ENCODE measurements at places on chromosomes 6 and 20.

GRCh38 chr6:34485321-34486060 is 19.6 kb downstream of the PACSIN1 start:
- no peak for DNase-seq

- DNase-seq = no peak
These were observed 106.8 kb upstream of the DOK5 start for GRCh38 chr20:54368570-54368969.

DNA sequence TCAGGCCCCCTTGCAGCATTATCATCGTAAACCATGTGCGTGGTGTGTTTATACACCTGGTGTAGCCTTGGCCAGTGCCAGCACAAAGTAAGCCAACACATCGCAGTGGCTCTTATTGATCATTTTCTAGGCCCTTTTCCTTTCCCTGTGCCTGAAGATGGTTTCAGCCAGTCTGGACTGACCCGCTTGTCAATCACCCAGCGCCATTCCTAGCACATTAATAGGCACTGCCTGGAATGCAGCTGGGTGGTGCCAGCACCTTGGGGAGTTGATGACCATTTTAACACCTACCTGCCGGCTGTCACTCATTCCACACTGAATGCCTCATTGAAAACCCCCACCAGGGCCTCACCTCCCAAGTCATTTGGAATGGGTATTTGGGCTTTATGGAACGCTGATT is 4.9 kb upstream of the UQCC2 start:
- no peak for DNase-seq

- no peak for DNase-seq
These were observed 95.5 kb downstream of the F13A1 start for GRCh38 chr6:6224933-6225486.

DNA sequence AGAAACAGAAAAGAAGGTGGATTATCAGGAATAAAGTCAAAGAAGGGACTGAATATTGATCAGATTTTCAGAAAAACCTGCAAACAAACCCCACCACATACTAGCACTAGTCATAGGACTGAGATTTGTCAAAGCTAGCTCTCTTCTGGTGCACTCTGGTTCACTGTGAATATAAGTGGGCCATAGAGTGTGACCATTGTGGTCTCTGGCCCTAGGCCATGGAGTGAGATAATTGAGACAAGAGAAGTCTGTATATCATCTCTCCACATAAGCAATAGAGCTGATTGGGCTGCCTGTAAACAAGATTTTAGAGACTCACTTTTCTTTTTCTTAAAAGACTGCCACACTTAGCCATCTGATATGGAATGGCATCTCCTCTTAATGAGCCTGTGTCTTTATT is 247.2 kb downstream of the LAMA2 start:
- DNase-seq = no peak

- DNase-seq = no peak
These were observed 109.0 kb upstream of the RIN2 start for GRCh38 chr20:19649041-19649440.

DNA sequence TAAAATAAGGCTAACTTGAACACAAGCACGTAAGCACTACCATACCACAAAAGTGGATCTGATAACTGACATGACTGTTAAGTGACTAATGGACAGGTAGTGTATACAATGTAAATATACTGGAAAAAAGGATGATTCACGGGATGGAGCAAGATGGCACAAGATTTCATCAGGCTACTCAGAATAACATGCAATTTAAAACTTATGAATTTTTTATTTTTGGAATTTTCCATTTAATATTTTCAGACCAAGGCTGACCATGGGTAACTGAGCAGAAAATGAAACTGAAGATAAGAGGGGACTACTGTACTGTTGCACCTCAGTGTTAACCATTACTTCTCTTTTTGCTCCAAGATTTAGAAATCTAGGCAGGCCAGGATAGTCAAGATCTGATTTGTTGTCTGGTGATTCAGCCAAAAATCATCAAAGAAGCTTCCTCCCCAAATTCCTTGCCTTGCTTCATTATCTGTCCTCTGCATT is 45.4 kb downstream of the TPBG start:
- DNase-seq = no peak

GRCh38 chr20:33175123-33175522 is 7.2 kb downstream of the BPIFA2 start:
- no peak for DNase-seq

- DNase-seq = no peak
These were observed 275.1 kb downstream of the CDC5L start for GRCh38 chr6:44662461-44663121.

DNA sequence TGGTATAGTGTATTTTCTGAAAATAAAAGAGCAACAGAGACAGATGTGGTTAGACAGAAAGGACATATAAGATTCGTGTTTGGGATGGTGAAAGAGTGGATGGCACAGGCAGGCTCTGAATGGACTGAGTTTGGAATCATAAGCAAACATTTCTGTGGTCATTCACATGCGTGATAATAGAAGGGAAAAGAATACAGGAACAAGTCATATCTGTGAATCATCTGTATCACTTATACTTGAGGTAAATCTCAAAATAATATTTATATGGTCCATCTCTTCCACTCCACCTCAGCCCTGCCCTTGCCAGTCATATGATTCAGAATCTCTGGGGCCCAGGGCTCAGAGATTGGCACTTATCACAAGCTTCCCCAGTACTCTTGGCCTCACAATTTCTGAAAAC is 535.1 kb downstream of the BCKDHB start:
- DNase-seq = no peak

GRCh38 chr6:18506382-18507017 is 119.3 kb downstream of the RNF144B start:
- DNase-seq = no peak

DNA sequence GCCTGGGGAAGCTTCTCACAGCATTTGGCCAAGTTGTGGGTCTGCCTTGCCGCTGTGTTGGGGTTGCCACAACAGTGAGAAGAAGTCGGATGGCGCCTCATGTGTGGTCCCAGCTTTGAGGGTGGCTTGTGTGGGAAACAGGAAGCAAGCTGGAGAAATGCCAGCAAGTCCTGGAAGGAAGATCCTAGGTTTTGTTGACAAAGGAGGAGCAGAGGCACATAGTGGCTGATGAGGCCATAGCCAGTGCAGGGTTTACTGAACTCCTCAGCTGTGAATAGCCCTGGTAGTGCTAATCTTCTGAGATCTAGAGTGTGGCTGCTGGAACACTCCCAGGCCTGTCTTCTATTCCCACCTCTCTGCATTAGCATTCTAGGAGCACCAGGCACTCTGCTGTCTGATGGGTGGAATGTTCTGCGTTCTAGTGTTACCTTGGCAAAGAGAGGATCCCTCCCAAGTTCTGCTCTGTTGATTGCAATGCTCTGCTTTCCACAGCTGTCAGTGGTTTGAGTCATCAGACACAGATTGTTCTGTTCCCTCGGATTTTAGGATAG is 25.2 kb downstream of the SNPH start:
- DNase-seq = no peak

Measured in stimulated activated CD4-positive, alpha-beta T cell treated with anti-CD3 and anti-CD28 coated beads, Interleukin-1b, Interleukin-23, amount 100 ng/mL, for 48 hours (primary cell).